ENCODE measurements at places on chromosomes 3 and 15.

GRCh38 chr3:143496191-143496590 lies 352.1 kb downstream of the SLC9A9 start:
- no peak for DNase-seq

DNA sequence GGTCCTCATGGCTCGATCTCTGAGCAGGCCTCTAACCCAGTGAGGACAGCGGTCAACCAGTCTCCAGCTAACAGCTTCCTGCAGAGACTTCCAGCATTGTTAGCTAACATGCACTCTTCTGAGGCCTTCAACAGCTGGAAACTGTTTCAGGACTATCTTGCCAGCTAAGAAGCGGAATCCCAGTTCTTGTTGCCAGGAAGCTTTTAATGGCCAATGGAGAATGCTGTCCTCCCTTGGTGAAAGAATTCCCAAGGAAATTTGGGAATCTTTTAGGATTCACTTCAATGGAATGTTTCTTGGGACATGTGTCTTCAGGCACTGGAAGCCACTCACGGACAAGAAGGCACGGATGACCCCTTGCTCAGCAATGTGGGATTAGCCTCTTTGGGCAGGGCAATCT lies 91.7 kb downstream of the CEMIP start:
- no peak for DNase-seq

- DNase-seq = no peak
Observed at GRCh38 chr3:77303955-77304699, 264.2 kb downstream of the ROBO2 start.

GRCh38 chr15:57213862-57214261 lies 162.4 kb upstream of the CGNL1 start:
- DNase-seq = no peak

GRCh38 chr3:190053919-190054672 lies 66.6 kb downstream of the P3H2 start:
- DNase-seq = no peak

GRCh38 chr3:62036726-62037125 lies 336.6 kb downstream of the FEZF2 start:
- no peak for DNase-seq

GRCh38 chr15:85318732-85319076 lies 61.7 kb upstream of the AKAP13 start:
- DNase-seq = no peak

- no peak for DNase-seq
Observed at GRCh38 chr3:107367353-107367752, 9.9 kb upstream of the CCDC54 start.

GRCh38 chr3:95511828-95512227 lies 1302.6 kb upstream of the EPHA6 start:
- no peak for DNase-seq

DNA sequence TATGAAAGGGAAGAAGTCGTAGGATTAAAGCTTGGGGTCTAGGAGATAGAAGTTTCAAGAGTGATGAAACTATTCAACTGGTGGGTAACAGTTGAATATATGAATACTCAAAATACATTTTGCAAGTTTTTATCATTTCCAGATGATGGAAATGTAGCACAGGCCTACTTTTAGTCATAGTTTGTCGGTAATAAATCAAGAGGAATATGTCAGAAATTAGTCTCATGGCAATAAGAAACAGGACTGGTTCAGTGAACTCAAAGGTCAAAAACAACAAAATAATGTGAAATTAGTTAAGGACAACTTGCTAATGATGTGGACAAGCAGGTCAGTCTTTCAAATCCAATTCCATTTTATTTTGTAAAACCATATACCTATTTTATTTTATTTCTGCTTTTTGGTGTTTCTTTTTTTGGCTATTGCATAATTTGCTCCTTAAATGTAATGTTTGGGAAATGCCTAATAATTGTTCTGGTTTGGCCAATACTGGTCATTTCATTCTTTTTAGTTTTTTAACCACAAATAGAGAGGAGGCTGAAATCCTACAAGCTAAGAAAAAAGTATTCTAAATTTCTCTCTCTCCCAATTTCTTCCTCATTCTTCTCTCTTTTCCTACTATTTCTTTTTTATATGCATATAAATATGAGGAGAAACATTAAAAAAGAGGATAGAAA lies 195.2 kb upstream of the ARHGEF26 start:
- DNase-seq = no peak

- DNase-seq = no peak
Observed at GRCh38 chr15:31004220-31004733, 12.8 kb upstream of the MTMR10 start.

DNA sequence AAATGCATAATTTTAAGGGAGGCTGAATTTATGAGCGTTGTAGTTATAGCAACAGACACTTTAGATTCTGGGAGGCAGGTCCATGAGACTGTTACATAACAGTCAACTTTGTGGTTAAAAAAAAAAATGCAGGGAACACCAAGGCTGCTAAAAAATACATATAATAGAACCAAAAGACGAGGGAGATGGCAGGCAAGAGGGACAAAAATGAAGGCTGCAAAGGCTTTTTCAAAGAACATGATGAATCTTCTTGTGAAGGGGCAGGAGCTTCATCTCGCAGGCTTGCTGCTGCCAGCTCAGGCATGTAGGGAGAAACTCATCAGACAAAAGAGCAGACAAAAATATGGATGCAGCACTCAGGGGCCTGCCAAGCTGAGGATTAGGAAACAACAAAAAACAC lies 243.9 kb downstream of the SHQ1 start:
- no peak for DNase-seq

DNA sequence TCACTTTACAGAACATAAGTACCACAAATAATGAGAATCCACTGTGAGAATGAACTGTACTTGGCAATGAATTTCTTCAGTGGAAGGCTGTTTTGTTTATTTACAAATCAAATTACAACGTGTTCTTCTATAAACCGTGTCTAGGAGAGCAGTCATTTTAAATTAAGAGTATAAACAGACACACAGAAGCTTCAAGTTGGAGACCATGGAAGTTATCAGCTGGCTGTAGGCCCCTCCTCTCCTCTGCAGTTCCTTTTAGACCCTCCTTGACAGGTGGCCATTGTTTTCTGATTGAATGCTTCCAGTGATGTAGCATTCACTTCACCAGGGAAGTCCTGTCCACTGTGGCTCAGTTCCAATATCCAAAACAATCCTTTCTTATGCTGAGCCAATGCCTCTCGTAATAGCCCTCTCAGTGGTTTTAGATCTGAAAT lies 7.3 kb upstream of the MAPK6 start:
- no peak for DNase-seq

GRCh38 chr15:31149088-31149505 lies 47.6 kb upstream of the TRPM1 start:
- DNase-seq = no peak

DNA sequence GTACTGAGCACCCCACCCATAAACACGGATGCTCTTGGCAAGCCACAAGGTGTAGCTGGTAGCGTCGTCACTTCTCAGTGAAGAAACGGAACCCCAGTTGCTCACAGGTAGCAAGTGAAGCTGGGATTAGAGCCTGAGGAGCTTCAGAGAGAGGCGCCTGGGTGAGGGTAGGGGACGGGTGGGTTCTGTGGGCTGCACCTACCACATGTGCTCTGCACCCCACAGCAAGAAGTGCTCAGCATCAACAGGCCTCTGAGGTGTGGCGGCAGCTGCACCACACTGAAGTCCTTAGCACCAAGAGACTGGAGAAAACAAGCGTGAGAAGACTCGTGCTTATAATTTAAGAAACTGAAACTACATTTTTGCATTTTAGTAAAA lies 9.8 kb downstream of the MAP6D1 start:
- DNase-seq = no peak

DNA sequence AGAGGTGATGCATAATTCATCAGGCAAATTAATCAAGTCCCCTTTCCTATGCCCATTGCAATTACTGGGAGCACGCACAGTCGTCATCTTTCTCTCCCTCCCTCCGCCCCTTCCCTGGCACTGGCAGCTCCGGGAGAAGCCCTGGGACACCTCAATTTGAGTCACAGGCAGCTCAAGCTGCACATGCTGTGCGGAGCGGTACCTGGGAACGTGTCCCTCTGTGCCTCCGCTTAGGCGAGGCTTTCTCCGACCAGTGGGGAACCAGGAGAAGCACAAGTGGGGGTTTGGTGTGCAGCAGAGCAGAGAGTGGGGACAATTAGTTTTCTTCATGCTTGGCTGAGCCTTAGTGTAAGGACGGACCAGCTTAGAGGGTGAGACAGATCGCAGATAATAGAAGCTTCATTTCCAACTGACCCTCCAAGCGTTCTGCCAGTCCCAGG lies 88.3 kb downstream of the SOX14 start:
- no peak for DNase-seq

GRCh38 chr15:27260523-27260922 lies 289.5 kb downstream of the GABRG3 start:
- no peak for DNase-seq

DNA sequence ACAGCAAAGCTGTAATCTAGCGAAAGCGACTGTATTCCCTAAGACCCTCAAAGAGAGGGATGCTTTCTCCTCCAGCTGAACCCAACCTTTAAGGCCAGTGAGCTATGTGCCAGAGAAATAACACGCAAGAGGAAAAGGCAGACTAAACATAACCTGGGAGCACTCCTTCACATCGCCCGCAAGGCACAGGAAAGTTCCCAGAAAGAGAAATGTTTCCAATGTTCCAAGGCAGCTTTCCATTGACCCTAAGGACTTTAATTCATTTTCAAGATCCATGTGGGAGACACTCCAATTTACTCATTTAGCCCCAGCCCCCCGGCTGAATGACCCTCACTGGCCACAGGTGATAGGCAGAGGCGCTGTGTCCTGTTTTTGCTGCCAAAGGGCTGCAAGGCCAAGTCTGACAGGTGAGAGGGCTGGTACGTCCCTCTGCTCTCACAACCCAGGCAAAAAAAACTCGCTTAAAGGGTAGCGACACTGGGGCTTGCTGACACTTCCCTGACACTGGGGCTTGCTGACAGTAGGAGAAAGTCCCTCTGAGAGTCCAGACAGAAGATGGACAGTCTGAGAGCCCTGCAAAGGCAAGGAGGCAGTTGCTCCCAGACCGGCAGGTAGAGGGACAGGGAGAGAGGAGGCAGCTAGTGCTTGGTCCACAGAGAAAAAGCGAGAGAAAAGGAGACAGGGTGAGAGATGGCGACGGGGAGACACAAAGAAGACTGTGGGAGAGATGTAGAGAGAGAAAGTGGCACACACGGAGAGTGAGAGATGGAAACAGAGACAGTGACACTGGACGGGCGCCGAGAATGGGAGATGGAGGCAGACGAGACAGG lies 702 bp downstream of the ARHGEF3 start:
- no peak for DNase-seq

- DNase-seq = no peak
Observed at GRCh38 chr3:21484057-21484827, 266.8 kb downstream of the ZNF385D start.

GRCh38 chr3:155647206-155647605 lies 97.7 kb downstream of the PLCH1 start:
- DNase-seq = no peak

DNA sequence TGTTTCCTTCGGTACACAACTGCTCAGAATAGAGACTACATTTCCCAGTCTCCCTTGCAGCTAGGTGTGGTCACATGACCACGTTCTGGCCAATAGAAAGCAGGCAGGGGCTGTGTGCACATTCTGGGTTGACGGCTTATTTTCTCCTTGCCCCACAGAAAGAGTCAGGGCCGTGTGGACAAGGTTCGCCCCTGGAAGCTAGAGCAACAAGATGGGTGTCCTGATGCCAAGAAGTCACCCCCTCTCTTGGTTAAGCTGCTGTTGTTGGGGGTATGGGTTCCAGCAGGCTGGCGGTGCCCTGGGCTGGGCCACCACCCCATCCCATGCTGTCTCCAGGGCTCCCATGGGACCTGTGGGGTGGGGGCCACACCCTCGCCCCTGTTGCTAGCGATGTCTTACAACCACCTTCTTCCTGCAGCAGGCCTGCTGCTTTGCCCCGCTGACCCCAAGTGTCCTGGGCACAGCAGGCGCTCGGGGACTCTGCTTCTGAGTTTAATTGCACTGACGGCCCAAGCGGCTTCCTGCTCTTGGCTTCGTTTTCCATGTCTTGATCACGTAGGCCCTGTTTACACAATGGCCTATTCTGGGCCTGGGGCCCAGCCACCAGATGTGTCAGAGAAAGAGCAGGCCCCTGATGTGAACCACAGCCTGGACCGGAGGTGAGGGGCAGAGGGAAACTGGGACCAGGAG lies 24.9 kb downstream of the ABTB1 start:
- DNase-seq = no peak

DNA sequence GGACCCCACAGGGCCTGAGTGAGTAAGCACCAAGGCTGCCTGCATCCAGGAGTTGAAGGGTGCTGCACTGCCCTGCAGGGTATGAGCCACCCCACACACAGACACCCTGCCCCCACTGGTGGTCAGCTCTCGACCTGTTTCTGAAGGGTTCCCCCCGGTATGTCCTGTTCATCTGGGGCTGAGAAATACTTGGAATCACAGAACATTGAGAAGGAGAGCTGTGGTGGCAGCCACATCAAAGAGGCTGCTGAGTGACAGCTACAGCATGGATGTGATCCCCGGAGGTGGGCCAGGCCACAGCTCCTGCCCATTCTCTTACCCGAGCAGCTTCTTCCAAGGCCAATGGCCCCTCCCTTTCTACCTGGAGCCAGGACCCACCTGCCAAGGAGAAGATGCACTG lies 66.4 kb upstream of the PLXNA1 start:
- DNase-seq = no peak

DNA sequence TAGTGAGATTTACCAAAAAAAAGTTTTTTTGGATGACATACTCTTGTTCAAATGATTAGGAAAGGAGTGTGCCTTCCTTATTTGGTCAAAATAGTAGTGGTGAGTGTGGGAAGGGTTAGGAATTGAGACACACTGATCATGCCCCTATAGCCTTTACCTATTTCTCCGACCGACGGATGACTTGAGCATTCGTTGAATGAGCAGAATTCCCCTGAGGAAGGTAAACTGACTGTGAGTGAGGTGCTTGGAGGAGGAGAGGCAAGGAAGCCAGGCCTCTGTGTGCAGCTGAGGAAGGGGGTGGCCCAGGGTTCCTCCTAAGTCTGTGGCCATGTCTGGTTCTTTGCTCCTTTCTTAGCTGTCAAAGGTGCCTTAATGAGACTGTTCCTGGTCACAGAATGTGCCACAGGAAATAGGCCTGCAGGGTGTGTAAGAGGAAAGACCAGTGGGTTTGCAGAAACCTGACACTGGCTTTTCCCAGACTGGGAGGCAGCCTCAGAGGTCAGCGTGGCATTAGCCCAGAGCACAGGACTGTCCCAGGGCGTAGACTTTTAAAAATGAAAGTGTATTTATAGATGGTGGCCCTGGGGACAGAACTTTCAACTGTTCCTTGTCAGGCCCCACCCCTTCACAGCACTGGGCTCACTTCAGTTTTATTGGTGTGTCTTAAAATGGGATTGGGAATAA lies 307.7 kb upstream of the C2CD4B start:
- DNase-seq = no peak

All from activated T-helper 1 cell treated with anti-CD3 and anti-CD28 coated beads, Interleukin-2, amount 50 U/mL, for 16 hours (primary cell).